ENCODE measurements at places on chromosomes 5 and 9.

DNA sequence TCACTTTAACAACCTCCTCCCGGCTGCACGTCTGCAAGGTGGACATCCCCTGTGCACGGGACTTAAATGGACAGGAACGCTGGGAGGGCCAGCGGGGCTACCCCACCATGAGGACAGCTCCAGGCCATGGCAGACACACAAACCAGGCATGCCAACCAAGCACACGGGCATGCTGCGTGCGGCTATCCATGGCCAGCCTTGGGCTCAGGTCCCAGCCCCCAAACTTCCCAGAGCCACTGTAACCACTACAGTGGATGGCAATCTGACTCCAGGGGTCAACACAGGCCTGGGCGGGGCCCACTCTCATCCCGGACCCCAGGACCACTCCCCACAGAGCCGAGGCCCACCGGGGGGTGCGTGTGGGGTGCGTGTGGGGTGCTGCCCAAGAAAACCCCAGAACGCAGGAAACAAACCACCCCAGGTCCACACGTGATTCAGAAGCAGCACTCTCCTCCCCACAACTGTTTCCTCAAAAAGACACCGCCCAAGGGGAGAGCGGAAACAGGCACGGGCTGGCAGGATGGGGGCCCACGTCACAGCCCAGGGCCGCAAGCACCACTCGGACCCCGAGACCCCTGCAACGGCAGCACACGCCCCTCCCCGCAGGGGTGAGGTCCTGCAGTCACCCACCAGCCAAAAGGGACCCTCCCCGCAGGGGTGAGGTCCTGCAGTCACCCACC lies 7.4 kb downstream of the SLC12A7 start:
- DNase-seq = no peak

DNA sequence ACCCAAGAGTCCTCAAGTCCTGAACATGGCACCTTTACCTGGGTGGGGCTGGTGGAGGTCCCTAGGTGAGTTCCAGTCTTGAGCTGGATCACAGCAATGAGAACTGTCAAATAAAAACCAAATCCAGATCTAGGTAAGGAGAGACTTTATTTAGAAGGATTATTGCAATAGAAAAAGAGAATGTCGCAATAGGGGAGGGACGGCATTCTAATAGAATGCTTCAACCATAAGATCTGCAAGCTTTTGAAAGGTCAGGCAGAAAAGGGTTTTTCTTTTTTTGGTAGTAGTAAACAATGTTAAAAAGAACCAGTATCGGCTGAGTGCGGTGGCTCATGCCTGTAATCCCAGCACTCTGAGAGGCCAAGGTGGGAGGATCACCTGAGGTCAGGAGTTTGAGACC lies 5.2 kb upstream of the GCNT1 start:
- DNase-seq = no peak

DNA sequence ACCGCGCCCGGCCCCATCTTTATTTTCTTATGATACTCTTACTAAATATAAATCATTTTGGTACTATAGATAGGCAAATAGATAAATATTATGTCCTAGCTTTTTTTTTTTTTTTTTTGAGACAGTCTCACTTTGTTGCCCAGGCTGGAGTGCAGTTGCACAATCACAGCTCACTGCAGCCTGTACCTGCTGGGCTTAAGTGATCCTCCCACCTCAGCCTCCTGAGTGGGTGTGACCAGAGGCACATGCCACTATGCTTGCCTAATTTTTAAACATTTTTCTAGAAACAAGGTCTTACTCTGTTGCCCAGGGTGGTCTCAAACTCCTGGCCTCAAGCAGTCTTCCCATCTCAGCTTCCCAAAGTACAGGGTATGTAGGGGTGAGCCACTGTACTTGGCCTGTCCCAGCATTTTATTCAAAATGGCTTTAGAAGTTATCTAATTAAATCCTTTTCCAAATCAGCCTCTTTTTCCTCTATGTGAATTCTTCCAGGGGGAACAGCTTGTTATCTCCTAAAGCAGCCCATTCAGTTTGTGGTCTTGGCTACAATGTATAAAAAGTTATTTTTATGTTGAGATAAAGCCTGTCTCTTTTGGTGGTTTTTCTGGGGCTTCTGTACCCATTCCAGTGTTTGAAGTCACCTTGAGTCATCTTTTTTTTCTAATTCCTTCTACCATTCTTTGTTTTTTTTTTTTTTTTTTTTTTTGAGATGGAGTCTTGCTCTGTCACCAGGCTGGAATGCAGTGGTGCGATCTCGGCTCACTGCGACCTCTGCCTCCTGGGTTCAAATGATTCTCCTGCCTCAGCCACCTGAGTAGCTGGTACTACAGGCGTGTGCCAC lies 12.1 kb downstream of the MELK start:
- no peak for DNase-seq

DNA sequence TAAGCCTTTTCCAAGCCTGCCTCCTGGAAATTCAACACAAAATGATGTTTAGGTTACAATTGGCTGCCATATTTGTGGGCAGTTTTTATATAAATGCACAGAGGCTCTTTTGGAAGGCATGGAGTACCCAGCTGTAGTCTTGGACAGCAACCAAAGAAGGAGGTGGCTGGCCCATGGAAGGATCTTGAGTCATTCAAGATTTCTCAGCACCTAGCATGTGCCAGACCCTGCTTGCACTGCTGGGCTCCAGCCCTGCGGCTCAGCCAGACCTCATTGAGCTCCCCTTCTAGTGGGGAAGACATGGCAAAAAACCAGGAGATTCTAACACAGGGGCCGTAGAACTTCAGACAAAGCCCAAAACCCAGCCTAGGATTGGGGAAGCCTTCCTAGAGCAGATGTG lies 22.1 kb downstream of the JADE2 start:
- no peak for DNase-seq

- DNase-seq = no peak
Measured at GRCh38 chr5:172450861-172451695, 3.2 kb downstream of the SH3PXD2B start.

DNA sequence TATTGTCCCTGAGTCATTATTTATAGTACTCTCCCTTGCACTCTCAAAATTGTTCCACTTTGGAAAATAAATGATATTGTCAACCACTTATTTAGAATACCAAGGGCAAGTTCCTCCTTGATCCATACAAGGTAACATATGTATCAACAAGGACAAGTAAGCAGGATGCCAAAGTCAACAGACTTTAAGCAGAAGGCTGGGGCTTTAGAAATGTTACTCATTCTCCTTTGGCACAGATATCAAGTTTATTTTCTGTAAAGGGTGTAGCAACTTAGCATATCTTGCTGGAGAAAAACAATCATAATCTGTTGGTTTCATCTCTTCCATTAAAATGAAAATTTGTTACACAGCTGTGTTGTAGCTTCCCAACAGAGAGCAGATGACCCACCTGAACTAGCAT lies 248.7 kb upstream of the SLC30A5 start:
- no peak for DNase-seq
